ENCODE measurements at places on chromosomes 3 and 15.

- no peak for DNase-seq
Observed at GRCh38 chr15:32864051-32864450, 146.2 kb downstream of the GREM1 start.

- no peak for DNase-seq
Observed at GRCh38 chr3:172065527-172065926, 26.1 kb downstream of the FNDC3B start.

DNA sequence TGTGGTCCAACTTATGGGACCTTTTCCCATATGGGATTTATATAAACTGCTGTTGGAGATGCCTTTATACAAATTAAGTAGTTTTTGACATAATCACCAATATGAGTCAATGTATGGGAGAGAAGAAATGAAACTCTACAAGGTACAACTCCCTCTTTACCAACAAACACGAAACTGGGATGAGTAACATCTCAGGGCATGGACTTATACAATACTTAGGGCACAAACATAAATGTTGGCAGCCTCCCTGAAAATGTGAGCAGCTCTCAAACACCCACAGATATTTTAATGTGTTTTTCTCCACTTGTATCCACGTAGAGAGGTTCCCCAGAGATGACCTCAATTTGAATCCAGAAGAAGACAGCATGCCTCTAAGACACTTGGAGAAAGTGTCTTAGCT is 161.6 kb downstream of the MAGI1 start:
- no peak for DNase-seq

DNA sequence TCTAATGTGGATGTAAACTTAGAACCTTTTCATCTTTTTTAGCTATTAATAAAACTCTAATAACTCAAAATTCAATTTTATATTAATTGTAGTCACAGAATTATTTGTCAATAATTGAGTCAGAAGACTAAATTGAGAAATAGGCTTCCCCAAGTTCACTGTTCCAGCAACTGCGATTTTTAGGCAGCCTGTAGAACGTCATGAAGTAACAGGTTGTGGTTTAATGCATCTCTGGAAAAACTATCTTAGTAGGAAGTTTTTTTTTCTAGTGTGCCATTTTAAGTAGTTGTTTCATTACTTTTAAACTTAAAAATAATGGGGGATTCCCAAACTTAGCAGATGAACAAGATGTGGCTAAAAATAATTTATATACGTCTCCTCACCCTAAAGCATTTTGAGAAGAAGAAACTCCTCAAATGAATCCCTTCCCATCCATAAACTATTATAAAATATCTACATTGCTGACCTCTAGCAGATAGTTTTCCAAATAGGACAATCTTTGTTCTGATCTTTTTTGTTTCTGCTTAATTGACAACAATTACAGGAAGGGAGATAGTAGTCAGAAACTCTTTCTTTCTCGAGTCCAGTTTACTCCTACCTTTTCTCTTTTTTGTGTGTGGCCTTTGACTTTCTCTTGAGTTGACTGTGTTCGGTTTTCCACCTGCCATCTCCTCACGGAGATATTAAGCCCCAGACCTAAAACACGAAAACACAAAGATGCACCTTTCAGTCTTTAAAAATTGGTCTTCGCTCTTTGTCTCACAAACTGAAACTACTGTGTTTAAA is 43.1 kb downstream of the LRCH3 start:
- DNase-seq, result no peak

DNA sequence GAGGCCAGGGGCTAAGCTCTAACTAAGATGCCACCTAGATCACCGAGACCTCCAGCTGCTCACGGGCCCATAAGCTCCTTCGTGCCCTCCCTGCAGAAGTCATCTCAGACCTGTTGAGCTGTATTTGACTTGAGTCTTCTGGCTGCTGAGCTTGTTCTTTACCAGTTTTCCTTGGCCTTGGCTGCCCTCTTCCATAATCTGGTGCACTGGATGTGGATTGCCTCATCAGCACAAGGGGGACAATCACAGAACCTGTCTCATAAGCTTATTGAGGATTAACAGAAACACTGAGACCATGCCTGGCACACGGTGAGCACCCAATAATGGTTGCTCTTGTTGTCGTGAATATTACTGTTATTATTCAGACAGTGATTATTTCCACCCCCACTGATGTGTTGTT is 101.1 kb downstream of the EPHB1 start:
- DNase-seq, result no peak

- DNase-seq, result no peak
Observed at GRCh38 chr3:64575211-64575844, 112.5 kb downstream of the ADAMTS9 start.
